ENCODE measurements at places on chromosomes 13 and 19. TPM values are rescaled to one million over a fixed set of nuclear protein-coding genes. Genes with fewer than 3 reads are reported as not detected.
A peak's percentile ranks its signal among the peaks of the same experiment; 100 is the strongest.

PRSS57 gene
- total RNA-seq, result not detected

ZNF471 gene
- 35.2 TPM for total RNA-seq

MEIOSIN gene
- total RNA-seq, result not detected

MAG gene
- 247 TPM for total RNA-seq

TRPM4 gene
- total RNA-seq, result 12.6 TPM

KRTDAP gene
- not detected for total RNA-seq

NRTN gene
- not detected for total RNA-seq

SLC17A7 gene
- total RNA-seq, result 524 TPM

DNA sequence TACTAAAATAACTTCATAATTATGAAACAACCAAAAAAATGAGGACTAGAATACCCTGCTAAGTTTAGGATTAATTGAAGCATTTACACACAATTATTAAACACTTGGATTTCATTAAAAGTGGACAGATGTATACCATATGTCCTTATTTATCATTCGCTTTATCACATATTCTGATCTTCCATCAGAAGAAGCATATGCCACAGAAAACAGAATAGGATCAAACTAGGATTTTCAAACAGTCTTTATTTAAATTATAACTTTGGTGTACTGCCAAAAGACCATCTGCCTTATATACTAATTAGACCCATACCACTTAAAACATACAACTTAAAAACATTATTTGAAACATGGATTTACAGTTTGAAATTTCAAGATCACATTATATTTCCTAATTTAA is 727.1 kb upstream of the KLHL1 start:
- DNase-seq, result no peak

- DNase-seq, result peak; percentile 51
These were observed 2.0 kb downstream of the AMER2 start for GRCh38 chr13:25169951-25170553.

DNA sequence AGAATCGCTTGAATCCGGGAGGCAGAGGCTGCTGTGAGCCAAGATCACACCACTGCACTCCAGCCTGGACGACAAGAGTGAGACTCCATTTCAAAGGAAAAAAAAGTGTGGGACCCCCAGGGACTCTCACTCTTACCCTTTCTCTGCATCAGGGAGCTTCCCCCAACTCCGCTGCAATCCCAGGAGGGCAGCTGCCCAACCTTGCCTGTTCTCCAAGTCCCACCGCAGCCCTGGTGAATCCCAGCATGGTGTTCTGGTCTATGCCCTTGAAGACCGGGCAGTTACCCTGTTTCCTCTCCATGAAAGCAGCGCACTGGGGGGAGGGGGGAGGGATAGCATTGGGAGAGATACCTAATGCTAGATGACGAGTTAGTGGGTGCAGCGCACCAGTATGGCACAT is 35.7 kb upstream of the DPRX start:
- DNase-seq, result no peak

GRCh38 chr19:48859711-48860572 is 8.5 kb downstream of the PLEKHA4 start:
- DNase-seq, result no peak

DNA sequence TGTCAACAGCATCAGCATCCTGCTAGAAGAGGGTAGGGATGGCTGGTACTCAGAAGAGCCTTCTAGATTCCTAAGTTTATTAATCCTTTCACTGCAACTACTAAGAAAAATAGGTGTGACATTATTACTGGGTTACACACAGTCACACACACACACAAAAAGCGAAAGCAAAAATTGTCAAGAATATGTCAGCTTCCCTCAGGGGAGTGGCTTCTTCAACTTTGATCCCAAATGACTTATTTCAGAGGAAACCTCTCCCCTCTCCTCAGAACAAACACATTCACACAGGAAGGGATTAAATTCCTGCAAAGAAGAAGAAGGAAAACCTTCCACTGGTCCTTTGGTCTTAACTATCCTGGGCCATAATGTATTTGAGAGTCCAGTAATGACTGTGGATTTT is 20.1 kb upstream of the IGFL1 start:
- DNase-seq, result no peak

GRCh38 chr19:6801485-6802086 is 29.1 kb downstream of the VAV1 start:
- peak; percentile 46 for DNase-seq

DNA sequence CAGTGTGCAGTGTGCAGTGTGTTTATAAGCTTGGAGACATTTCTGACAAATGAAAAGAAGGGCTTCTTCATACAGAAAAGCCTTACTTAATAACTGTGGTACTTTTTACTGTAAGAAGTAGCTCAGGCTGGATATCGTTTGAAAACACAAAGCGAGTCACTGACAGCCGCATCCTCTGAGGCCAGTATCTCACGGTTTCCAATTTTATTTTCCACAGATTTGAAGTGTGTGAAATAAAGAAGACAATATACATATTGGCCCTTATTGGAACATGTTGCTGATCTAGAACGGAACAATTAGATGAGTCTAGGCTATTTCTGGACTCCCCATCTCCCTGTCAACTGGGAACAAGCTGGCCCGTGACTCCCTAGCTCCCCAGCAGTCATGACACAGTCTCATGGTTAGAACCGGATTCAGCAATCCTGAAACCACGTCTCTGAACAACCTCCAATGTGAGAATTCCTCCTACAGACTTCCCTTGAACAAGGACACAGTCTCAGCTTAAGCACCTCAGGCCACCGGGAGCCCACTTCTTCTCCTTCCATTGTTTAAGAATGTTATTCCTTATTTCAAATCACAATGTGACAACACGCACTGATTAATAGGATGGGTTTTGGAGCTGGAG is 484.5 kb downstream of the COG6 start:
- DNase-seq, result no peak

DNA sequence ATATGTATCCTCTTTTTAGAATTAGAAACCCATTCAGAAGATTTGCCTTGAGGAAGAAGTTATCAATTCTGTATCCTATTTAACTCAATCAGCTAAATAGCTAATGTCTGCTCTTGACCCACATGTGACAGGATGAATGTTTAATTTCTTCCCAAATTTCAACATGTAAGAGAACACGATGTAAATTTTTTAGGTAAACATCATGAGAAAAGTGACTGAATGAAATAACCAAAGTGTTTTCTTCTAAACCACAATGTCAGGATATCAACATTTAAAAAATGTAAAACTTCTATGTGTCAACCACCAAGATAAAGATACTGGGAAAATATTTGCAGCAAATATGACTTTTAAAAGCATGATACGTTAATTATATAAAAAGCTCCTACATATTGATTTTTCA is 302.4 kb downstream of the DCT start:
- no peak for DNase-seq

GRCh38 chr19:51327066-51328001 is 14.6 kb downstream of the VSIG10L start:
- DNase-seq, result no peak

DNA sequence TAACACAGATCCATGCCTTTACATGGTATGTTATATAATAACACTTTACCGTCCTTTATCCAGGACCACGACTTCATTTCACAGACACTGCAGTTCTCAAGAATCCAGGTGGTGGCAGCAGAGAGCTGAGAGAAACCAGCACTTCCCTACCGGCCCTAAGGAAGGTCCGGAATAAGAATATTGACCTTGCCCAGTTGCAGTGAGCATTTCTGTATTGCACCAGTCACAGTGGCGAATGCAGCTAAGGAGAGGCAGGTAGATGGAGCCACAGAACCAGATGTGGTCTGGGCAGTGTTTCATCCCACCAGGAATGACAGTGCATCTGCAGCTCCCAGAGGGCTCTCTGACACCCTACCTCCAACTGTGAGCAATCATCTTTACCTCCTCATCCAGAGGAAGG is 44.6 kb downstream of the ZNF787 start:
- no peak for DNase-seq

DNA sequence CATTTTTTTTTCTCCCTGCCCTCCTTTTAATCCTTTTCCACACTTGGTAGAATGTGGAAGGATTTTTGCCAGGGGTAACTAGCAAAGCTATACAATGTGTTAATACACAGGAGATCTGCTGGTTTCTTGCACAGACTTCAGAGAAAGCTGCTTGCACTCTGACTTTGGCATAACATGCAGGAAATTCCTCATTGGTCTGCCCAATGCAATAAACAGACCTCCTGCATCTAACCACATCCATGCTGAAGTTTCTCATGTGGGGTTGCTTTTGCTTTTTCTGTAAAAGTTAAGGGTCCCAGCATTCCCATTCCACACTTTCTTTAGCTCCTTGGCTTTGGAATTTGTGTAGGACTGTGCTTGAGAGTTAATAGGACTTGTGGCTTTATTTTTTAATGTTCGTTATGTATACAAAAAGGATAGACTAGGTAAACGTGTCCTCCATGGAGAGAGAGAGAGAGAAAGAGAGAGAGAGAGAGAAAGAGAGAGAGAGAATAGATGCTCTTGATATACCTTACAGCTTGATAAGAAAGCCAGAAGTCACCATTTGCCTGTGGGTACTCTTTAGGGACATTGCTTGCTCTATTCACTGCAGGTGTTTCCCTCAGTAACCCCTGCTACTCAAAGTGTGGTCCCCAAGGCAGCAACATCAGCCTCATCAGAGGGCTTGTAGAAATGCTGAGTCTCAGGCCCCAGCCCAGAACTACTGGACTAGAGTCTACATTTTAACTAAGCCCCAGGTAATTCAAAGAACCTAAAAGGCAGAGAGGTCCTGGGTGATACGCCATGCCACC is 170.5 kb downstream of the SHISA2 start:
- DNase-seq, result no peak

DNA sequence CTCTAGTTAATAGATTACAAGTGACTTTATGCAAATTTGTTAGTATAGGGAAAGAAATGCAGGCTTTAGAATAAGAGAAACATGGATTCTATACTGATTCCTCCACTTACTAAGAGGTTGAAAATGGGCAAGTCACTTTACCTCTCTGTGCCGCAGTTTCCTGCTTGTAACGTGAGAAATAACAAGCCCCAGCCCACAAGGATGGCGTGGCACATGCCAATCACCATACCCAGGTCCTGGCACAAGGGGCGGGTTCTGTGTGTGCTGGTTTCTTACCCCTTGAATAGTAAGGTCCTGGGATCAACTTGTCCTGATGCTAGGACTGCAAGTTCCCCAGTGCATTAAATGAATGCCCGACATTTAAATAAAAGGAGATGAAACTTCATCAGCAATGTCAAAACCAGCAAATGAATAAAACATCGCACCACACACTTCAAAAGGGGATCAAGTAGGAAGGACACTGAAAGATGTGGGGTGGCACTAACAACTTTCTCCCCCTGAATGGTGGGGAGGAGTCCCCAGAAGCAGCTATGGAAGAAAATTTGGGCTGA is 7.9 kb upstream of the SIGLEC9 start:
- DNase-seq, result no peak

GRCh38 chr13:27269114-27269665 is 1.4 kb upstream of the RASL11A start:
- no peak for DNase-seq

- DNase-seq, result no peak
These were observed 35.1 kb downstream of the XPO4 start for GRCh38 chr13:20867408-20867807.

DNA sequence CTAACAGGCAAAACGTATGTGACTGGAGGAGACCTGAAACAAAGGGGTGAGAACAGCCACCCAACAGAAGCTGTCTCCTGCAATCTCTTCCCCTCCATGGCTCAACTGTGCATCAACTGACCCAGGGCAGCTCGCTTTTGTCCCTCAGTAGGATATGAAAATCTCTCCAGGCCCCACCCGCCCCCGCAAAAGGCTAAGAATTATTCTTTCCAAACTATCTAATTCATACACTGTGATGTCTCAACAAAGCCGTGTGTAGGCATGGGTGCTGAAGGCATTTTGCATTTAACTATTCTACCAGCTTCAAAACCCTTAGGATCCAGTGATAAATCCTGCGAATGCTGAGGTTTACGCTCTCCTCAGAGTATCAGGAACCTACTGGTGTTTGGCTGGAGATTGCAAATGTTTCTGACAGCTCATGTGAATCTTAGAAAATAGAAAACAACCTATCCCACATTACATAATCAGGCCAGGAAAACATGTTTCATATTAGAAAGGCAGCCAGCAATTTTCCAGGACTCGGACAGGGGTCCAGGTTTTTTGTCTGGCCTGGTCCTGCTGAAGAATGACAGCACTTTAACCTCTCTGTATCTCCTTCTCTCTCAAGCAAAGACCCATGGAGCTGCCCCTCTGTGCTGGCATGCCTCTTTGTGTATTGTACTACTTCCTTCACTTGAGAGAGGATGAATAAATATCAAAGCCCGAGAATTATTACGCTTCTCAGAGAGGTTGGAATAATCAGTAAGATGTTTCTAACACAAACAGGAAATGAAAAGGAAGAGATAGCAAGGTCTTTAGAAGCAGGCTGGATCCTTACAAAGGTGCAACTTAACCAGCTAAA is 17.3 kb downstream of the DHRS12 start:
- no peak for DNase-seq

DNA sequence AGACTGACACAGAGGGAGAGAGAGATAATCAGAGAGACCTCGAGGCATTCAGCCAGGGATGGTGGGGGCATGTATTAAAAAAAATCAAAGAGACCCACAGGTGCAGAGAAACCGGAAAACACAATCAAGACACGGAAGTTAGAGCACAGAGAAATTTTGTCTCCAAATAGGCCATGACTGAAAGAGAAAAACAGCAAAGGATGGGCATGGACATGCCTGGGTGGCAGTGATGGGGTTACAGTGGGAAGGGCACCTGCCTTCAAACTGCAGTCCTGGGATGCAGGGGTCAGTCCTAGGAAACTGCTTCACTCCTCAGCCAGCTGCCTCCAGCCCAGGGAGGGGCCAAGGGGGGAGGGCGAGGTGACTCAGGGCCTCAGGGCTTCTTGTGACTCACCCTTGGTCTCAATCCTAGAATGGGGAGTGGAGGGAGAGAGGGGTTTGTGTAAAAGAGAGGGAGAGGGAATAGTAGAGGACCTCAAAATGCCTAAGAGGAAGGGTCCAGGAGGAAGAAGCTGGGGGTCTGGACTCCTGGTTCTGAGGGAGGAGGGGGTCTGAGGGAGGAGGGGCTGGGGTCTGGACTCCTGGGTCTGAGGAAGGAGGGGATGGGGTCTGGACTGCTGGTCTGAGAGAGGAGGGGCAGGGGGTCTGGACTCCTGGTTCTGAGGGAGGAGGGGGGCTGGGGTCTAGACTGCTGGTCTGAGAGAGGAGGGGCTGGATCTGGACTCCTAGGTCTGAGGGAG is 3.6 kb upstream of the KCNN4 start:
- DNase-seq, result no peak

- DNase-seq, result no peak
These were observed 17.7 kb upstream of the WASF3 start for GRCh38 chr13:26539738-26540292.

- no peak for DNase-seq
These were observed 183.3 kb downstream of the KCNRG start for GRCh38 chr13:50198508-50198907.

DNA sequence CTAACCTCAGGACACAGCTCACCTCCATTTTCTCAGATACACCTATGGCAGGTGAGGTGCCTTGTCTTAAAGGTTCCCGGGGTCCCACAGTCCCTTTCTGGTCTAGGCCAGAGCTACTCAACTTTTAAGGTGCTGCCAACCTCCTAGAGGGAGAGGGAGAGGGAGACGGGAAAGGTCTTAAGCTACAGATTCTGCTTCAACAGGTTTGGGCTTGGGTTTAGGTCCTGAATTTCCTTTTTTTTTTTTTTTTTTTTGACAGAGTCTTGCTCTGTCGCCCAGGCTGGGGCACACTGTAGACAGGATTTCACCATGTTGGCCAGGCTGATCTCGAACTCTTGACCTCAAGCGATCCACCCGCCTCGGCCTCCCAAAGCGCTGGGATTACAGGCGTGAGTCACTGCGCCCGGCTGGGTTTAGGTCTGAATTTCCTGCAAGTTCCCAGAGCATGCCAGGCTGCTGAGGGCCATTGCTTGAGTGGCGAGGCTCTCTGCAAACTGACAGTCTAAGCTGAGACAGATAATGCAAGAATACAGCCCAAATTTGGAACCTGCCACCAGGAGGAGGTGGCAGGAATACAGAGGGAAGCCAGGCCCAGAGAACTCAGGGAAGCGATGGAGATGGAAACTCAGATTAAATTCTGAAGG is 7.8 kb upstream of the SYCN start:
- no peak for DNase-seq

All from dorsolateral prefrontal cortex (tissue), 122 donors.